ENCODE measurements at places on chromosomes 1 and 21.

- DNase-seq, result no peak
These were observed 23.8 kb downstream of the EIF2D start for GRCh38 chr1:206588492-206588891.

DNA sequence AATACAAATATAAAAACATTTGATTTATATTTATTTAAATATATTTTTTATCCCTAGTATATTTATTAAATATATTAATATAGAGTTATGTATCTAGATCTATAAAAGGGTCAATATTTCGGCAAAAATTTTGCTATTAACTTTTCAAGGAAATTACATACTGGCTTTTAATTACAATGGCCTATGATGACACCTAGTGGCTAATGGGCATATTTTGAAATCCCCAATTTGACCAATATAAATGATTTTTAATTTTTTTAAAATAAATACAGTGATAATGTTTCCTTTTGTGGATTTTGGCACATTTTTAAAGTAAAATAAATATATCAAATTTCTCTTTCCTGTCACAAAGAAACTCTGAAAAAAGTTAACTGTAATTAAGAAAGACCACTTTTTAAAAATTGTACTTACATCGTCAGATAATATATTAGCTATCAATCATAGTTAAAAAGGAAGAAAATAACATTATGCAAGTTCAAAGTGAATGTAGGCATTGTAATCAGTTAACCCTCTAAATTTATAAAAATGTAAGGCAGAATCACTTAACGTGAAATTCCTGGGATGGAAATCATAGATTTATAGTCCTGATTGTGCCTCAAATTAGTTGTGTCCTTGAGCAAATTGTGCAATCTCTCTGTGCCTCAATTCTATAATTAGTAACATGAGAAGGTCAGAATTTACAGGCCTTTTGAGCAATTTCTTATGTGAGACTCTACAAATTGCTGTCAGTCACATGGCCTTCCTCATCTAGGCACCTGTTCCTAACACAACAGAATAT, 25.6 kb upstream of the RGS13 start:
- DNase-seq, result no peak

- DNase-seq, result no peak
These were observed 59.3 kb upstream of the ABCD3 start for GRCh38 chr1:94358630-94359599.

GRCh38 chr1:219659684-219660083, 46.8 kb upstream of the ZC3H11B start:
- no peak for DNase-seq

DNA sequence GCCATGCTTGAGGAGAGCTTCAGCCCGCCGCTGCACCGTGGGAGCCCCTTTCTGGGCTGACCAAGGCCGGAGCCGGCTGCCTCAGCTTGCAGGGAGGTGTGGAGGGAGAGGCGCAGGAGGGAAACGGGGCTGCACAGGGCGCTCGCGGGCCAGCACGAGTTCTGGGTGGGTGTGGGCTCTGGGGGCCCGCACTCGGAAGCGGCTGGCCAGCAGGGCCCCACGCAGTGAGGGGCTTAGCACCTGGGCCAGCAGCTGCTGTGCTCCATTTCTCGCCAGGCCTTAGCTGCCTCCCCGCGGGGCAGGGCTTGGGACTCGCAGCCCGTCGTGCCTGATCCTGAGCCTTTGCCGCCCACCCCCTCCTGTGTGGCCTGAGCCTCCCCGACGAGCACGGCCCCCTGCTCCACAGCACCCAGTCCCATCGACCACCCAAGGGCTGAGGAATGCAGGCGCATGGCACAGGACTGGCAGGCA, 1554.0 kb downstream of the KCNT2 start:
- no peak for DNase-seq

GRCh38 chr1:177044390-177044789, 120.1 kb downstream of the ASTN1 start:
- DNase-seq, result no peak

GRCh38 chr21:44867464-44867863, 6.0 kb downstream of the PTTG1IP start:
- DNase-seq, result no peak

- DNase-seq, result no peak
These were observed 1.3 kb upstream of the LYST start for GRCh38 chr1:235867903-235868469.

Measured in GM04504 (cell line).